ENCODE measurements at places on chromosomes 7 and 10. TPM values are rescaled to one million over a fixed set of nuclear protein-coding genes. Genes with fewer than 3 reads are reported as not detected.

SLC35G1 gene
- total RNA-seq = 3.8 TPM

TMEM130 gene
- total RNA-seq = not detected

TUBAL3 gene
- not detected for total RNA-seq

DNA sequence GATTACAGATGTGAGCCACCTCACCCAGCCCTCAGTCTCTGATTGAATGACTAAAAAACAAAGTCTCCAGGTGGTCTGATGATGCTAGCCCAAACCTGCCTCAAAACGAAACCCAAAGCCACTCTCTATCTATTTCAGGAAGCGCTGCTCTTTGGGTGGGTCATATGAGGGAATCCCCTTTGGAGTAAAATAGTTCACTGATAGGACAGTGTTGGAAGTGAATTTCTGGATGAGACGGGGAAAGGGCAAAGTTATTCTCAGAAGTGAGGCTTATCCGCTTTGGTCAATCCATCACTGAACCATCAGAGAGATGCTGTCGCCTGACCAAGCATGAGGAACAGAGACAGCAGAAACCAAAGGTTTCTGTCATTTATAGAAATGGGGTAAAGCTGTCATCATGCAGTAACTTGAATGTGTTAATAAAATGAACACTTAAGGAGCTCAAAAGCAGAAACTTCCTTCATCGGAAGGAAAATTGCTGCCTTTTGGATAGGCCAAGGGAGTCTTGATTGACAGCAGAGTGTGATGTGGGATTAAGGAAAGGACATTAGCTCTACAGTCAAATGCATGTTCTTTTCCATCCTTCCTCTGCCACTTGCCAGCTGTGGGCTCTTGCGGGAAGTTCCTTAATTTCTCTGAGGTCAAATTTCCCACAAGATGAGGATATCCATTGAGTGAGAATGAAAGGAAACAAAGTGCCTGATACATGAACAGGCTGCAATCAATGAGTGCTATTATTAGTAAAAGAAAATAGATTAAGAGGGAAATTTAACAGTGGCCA, 64.9 kb upstream of the C1QL3 start:
- DNase-seq = no peak

DNA sequence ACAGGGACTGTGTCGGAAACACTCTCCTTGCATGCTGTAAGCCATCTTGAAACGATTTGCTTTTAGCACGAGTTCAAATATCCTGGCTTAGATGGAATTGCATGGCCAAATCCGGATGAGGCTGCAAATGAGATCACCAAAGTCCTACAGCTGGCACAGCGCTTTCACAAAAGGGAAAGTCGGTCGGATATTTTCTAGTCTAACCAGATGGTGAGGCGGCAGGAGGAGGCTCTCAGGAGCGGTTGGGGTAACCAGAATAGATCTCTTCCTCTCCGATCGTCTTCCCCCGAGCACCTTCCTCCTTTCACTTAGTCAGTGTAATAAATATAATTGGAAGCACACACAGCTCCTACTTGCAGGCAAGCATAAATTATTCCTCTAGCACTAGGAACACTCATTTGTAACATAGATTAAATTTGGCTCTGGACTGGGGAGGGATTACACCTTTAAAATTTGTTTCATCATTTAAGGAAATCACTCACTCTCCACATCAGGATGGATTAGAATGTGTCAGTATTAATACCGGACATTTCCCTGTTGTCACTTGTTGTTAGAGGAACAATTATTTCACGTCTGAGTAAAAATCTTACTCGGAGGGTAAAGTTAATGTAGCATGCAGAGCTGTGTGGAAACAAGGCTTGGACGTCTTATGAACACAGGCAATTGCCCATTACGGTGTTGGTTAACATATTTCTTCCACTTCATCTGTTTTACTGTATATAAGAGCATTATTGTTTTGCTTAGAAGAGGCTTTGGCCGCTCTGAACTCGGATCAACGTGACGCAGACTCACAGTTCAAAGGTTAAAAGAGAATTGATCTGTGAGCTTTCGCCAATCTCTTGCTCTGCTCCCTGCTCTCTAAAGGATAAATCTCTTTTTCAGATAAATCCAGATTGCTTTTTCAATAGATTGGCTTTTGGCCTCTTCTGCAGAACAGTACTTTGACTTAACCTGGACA, 857.9 kb downstream of the TYW1 start:
- no peak for DNase-seq

DNA sequence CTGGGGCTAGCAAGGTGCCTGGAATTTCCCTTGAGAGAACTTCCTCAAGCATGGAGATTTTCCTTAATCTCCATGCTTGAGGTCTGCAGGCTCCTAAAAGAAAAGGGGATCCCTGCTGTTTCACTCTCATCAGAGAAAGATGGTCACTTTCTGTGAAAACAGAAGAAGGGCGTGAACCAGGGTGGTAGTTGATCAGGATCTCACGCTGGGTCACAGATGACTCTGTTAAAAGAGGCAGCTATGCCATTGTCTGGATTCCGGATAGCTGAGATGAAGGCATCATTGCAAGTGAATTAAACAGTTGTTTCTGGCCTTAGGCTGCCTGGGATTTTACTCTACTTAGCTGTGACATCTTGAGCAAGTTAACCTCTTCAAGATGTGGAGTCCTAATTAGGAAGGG, 525.9 kb downstream of the TYW1 start:
- no peak for DNase-seq

- DNase-seq = no peak
Observed at GRCh38 chr10:75265856-75266255, 30.1 kb upstream of the COMTD1 start.

DNA sequence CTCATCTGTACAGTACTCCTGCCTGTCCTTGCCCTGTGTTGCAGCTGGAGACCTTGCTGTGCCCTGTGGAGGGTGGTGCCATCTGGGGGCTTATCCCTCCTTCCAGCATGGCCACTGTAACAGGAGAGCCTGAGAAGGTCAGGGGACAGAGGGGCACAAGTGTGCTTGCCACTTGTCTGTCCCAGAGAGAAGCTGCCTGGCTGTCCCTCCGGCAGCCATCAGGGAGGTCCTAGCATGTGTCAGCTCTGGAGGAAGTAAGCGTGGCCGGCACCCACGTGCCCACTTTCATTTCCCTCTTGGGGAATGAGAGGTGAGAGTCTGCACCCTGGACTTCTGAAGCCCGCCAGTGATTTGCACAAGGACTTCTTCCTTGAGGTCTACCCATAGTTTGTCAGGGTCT, 97.0 kb upstream of the PPIF start:
- DNase-seq = no peak
